Airway epithelial cell (primary cell): ENCODE measurements at places on chromosomes 12 and 14. TPM values are rescaled to one million over a fixed set of nuclear protein-coding genes. Genes with fewer than 3 reads are reported as not detected.

The LHX5 gene
- total RNA-seq: 0.28 TPM in 1 of 2 replicates, not detected in the other

The SLC7A8 gene
- total RNA-seq: 12.0 and 19.0 TPM in 2 replicates

The PELI2 gene
- 0.21 and 0.28 TPM in 2 replicates for total RNA-seq

The PIGH gene
- total RNA-seq: 13.4 and 18.3 TPM in 2 replicates

The LMNTD1 gene
- total RNA-seq: not detected in 2 replicates

The C12orf54 gene
- total RNA-seq: 1.5 and 2.6 TPM in 2 replicates

The SLC39A9 gene
- total RNA-seq: 62.9 and 77.8 TPM in 2 replicates
